ENCODE measurements at places on chromosomes 7 and 10.

DNA sequence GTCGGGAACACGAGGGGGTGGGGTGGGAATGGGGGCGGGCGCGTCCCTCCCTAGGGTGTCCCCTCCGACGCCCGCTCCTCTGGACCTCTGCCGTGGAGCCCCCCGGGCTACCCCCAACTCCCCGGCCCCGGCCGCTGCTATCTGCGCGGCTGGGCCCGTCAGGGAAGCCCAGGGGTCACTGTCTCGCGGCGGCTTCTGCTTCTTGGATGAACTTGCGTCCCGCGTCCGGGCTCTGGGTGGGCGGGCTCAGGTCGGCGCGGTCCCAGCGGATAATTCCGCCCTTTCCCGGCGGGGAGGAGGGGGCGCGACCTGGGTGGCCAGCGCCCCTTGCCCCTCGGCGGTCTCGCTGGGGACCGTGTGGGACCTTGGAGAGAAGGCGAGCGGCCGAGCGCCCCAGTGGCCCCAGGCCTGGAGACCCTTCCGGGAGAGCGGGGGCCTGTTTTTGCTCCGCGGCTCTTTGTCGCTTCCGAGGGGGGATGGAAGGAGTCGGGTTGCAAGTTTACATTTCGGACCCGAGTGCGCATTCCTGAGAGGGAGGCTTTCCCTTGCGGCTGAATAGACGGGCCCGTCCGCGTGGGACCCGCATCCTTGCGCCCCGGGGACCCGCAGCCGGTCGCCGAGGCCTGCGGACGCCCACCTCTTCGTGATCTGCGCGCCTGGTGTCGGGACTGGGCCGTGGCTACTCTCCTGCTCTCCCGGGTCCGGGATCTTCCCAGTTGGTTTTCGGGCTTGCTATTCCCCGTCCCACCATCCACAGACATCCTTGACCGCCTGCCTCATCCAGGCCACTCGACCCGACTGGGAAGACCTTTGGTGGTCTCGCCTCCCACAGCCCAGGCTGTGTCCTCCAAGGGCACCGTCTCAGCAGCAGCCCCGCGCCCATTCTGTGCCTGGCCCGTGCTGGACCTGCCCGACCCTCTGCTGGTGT lies 812 bp downstream of the DOCK1 start:
- DNase-seq = no peak

DNA sequence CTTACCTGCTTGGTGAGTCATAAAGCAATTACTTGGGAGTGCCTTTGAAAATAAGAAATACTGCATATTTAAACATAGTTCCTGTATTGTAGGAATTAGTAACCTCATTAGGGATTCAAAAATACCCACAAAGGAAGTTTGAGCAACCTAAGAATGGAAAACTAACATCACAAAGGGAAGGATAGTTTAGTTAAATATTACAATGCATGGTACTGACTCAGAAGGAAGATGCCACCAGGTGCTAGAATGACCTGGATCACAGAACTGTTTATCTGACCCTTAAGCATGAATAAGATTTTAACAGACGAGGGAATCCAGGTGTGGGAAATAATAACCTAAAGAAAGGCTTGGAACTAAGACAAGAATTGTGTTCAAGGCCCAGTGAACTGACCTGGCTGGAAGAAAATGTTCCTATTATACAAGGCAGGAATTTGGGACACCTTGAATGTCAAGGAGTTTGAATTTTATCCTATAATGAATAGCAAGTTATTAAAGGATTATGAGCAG lies 106.4 kb downstream of the GSAP start:
- no peak for DNase-seq

- no peak for DNase-seq
These were observed 93.0 kb downstream of the DYNC2I1 start for GRCh38 chr7:158949359-158949758.

DNA sequence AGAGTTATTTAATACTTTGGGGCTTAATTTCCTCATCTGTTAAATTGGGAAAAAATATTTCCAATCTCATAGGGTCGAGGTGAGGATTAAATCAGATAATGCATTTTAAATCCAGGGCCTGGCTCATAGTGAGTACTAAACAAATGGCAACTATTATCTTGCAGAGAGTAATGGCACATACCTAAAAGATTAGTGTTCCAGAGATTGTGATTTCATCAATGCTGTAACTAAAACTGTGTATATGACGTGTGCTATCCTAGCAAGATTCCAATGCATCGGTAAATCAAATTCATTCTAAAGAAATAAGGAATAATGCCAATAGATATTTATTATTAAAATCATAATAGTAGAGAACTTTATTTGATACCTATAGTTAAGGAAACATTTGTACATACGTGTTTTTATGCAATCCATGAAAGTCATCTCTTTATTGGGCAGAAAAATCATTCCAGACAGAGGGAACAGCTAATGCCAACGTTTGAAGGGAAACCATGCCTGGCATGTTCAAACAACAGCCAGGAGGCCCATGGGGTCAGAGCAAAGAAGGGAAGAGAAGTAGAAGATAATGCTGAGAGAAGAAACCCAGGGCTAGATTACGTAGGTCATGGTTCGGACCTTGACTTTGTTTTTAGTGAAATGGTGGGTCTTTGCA lies 174.8 kb upstream of the AGR3 start:
- no peak for DNase-seq

GRCh38 chr7:30114536-30115238 lies 20.1 kb upstream of the MTURN start:
- DNase-seq = no peak

GRCh38 chr10:21260506-21261149 lies 264.9 kb downstream of the SKIDA1 start:
- DNase-seq = no peak

- no peak for DNase-seq
These were observed 777.5 kb upstream of the POM121L12 start for GRCh38 chr7:52257890-52258289.

- no peak for DNase-seq
These were observed 53.8 kb downstream of the COL13A1 start for GRCh38 chr10:69855346-69856111.

DNA sequence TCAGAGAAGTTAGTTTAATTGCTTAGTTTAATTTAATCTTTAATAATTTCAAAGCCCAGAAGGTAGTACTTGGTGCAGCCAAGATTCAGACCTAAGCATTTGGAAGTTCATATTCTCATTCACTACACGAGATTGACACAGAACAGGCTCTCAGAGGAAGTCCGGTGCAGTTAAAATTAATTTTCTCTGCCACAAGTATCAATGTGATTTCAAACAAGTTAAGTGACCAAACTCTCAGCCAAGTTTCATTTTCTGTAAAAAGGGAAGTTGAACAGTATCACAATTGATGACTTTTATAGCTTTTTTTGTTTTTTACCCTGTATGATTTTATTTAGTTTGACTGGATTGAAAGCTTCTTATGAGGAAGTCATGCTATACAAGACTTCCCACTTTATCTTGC lies 1494.9 kb upstream of the LRRTM3 start:
- no peak for DNase-seq

Measured in CD4-positive, alpha-beta T cell treated with Interferon gamma for 1 hour (primary cell).